ENCODE measurements at places on chromosomes 13 and 19.

GRCh38 chr13:89502286-89502685 lies 1831.1 kb downstream of the SLITRK5 start:
- no peak for DNase-seq

DNA sequence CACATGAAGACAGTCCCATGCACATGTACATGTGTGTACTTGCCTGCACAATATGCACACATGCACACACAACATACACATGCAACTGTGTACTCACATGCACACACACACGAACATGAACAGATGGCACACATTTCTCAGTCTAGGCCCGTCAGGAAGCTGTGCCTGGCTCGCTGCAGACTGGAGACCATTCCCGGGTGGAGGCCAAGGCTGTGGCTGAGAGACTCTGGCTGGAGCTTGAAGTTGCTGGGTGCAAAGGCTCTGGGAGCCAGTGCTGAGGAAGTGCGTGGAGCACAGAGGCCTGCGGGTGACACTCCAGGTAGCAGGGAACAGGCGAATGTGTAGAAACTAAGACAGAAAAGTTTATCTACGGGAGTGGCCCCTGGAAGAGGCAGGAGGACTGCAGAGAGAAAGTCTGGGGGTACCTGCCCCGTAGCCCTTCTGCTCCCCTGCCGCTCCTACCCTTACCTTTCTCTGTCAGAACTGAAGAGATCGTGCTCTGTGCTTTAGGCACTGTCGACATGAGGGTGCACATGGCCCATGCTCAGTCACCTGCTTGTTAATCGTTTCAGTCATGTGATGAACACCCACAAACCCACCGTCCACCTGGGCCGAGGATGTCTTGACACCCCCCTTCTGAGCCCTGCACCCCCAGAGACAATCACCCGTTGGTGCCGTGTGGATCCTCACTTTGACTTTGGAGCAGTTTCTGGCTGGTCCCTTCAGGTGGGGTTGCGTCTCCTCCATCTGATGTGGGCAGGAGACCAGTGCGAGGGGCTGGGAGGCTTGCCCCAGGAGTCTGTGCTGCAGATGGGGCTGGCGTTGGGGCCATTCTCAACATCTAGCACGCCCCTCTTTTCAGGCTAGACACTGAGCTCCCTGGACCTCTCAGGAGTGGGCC lies 69.4 kb downstream of the TEX29 start:
- no peak for DNase-seq

DNA sequence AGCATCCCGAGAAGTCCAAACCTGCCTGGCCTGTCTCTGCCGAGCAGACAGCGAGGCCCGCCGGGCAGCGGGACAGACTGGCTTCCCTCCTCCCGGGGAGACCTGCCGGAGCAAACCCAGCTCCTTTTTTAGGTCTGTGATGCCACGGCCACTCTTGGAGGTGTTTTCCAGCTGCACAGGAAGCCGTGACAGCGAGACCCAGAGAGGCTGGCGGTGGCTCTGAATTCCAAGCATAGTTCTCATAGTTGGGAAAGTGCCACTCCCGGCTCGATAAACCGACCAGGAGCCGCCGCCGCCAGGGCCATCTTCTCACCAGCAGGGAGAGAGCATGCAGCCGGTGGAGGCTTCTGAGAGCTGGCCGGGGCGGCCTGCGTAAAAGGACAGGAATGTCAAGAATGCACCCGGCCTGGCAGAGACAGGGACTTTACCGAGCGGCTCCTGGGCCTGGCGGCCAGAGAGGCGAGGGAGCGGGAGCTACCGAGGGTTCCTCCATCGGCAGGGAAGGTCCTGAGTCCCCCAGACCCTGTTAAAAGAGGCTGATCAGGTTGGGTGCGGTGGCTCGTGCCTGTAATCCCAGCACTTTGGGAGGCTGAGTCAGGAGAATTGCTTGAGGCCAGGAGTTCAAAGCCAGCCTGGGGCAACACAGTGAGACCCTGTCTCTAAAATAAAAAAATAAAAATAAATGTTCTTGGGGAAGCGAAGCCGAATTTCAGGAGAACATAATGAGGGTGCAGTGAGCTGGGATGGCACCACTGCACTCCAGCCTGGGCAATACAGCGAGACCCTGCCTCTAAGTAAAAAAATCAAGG lies 64.9 kb downstream of the GADD45B start:
- no peak for DNase-seq

DNA sequence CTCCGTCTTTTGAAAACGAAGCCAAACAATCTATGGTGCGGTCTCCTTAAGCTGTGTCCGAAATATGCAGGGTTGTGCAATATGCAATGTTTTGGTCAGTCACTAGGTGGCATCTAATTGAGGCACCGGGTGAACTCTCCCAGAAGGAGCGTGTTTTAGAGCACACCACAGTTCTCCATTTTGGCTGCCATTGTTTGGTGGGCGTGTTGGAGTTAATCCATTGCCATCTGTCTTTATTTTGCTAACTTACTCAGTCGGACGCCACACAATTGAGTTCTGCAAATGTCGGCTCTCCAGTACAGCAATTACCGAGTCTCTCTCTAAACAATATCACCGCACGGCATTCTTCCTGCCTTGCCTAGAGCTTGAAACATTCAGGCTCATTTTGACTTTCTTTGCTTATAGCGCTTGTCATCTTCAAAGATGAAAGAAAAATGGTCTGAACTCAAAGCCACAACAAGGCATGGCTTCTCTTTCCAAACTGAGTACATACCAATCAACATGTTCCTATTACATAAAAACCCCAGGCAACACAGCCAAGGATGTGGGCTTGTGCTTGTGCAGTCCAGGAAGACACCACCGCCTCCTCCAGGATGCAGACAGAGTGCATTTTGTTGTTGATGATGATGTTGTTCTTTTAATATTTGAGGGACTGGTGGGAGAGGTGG lies 182.0 kb upstream of the SERP2 start:
- DNase-seq: no peak

- no peak for DNase-seq
These were observed 18.6 kb downstream of the FCGBP start for GRCh38 chr19:39915848-39916215.

Measured in activated CD8-positive, alpha-beta memory T cell treated with anti-CD3 and anti-CD28 coated beads, Interleukin-2, amount 50 U/mL, for 48 hours (primary cell).